Effector memory CD8-positive, alpha-beta T cell (primary cell): ENCODE measurements at places on chromosomes 2 and 18.

DNA sequence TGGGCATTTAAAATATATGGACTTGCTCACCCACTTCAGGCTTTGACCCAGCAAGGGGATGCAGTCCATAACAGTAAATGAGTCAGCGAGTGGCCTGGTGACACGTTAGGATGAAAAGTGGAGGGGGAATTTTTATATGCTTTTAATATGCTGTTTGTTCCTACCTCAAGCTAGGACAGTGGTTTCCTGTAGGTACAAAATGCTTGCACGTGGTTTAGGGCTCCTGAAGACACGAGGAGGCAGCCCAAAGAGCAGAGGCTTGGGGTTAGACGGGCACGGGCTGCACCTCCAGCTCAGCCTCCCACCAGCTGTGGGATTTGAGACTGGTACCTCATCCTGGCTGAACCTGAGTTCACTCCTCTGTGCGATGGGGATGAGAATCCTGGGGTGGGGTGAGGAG lies 306.2 kb upstream of the CXCR4 start:
- no peak for DNase-seq

GRCh38 chr2:16664809-16665747 lies 556 bp downstream of the CYRIA start:
- no peak for DNase-seq

- no peak for DNase-seq
Measured at GRCh38 chr2:145380436-145381017, 860.6 kb upstream of the ZEB2 start.

DNA sequence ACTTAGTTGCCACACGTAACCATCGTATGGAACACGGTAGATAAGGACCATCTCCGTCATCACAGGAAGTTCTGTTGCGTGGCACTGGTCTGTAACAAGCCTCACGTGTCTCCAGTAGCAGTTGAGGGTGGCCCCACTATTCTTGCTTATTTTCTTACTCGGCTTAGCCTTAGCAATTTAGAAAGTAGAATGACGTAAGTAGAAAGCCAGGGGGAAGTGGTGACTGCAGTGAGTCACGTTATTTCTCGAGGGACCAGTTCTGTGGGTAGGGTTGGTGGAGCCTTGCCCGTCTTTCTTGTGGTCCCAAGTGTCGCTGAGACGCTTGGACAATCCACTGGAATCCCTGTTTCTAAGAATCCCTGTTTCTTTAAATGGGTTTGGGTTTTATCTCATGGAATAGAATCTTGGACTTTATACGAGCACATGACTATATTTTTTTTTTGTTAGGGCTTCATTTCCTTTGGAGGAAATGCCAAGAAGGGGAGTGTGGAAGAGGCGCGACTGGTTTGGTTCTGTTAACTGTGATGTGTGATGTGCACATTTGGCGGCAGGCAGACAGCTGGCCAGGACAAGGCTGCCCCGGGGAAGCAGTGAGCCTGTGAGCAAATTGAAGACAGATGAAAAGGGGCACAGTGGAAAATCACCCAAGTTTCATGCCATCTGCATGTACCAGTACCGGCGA lies 96.2 kb downstream of the CABLES1 start:
- DNase-seq, result peak; percentile 69

- no peak for DNase-seq
Measured at GRCh38 chr2:133495226-133495625, 73.0 kb downstream of the NCKAP5 start.

DNA sequence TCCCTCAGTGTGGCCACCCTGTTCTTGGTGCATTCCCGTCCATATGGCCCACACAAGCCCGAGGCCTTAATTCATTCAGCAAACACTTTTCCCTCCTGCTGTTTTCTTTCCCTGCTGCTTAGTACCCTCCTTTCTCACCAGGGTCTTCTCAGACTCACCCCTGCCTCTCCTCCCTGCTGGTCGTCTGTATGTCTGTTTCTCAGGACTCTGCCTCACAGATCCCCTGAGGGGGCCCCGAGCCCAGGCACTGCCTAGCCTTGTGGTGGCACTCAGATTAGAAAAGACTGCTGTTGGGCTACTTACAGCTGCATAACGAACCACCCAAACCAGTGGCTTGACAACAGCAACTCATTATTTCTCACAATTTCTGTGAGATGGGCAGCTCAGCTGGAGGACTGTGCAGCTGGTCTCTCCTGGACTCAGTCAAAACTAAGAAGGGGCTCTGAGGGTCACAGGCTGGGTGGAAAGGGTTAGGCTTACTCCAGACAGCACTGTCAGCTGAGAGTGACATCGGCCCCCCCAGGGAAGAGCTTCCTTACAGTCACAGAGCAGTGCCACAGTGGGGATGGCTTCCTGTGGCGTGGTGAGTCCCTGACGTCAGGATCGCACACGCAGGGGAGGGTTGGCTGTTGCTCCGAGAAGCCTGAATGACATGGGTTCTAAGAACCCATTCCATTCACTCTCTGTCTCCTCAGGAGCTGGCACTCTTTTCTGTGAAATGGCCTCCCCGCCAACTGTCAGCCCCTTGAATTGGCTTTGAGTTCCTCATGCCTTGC lies 139.0 kb downstream of the UXS1 start:
- no peak for DNase-seq

- no peak for DNase-seq
Measured at GRCh38 chr18:69626643-69627242, 226.1 kb downstream of the DOK6 start.

DNA sequence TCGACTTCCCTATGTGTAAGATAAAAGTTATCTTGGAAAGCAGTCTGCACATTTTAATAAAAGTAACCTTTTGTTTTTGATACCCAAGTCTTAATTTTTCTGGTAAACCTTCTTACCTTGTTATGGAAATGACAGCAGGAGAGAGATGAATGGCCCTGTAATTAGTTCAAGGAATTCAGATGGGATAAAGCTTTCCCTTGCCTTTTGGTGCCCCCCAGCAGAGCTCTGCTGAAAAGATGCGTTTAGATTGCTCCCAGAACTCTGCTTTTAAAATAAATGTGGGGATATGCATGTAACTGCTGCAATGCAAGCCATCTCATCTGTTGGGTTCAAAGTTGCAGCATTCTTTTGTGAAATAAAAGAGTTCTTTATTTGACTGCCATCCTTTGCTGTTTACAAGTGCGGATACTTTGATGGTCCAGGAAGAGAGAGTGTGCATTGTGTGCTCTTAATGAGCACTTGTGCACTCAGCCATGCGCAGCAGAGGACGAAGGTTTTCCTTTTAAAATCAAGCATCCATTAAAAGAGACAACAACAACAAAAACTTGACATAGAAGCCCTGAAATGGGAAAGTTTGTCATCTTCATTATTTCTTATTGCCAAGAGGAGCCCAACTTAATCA lies 176.7 kb upstream of the ST6GAL2 start:
- no peak for DNase-seq

GRCh38 chr2:127107622-127107999 lies 657 bp upstream of the BIN1 start:
- DNase-seq, result no peak

- no peak for DNase-seq
Measured at GRCh38 chr2:238162846-238163441, 4.2 kb downstream of the ERFE start.

- DNase-seq, result no peak
Measured at GRCh38 chr2:72330652-72331051, 183.0 kb upstream of the CYP26B1 start.

- DNase-seq, result no peak
Measured at GRCh38 chr2:225559072-225559415, 159.5 kb downstream of the NYAP2 start.

GRCh38 chr18:73696698-73697097 lies 450.9 kb downstream of the FBXO15 start:
- no peak for DNase-seq

DNA sequence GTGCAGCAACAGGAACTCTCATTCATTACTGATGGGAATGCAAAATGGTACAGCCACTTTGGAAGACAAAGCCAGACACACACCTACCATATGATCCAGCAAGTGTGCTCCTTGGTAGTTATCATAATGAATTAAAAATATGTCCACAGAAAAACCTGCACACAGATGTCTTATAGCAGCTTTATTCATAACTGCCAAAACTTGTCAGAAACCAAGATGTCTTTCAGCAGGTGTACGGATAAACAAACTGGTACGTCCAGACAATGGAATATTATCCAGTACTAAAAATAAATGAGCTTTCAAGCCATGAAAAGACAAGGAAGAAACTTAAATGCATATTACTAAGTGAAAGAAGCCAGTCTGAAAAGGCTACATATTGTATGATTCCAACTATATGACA lies 50.4 kb downstream of the CHMP3 start:
- no peak for DNase-seq

DNA sequence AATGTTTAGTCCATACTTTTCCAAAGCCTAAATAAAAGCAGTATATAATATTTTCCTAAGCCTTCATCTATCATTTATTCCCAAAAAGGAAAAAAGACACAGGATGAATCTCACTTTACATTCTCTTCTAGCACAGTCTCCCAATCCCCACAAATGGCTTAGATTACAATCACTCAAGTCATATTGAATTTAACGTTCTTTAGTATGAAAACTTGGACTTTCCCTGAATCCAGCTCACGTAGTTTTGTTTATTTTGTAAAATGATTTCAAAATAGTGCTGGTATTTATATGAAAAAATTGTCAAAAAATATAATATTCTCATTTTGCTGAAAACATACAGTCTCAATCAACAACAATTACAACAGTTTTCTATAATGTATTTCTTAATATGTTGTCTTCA lies 137.7 kb upstream of the CCDC150 start:
- DNase-seq, result no peak

DNA sequence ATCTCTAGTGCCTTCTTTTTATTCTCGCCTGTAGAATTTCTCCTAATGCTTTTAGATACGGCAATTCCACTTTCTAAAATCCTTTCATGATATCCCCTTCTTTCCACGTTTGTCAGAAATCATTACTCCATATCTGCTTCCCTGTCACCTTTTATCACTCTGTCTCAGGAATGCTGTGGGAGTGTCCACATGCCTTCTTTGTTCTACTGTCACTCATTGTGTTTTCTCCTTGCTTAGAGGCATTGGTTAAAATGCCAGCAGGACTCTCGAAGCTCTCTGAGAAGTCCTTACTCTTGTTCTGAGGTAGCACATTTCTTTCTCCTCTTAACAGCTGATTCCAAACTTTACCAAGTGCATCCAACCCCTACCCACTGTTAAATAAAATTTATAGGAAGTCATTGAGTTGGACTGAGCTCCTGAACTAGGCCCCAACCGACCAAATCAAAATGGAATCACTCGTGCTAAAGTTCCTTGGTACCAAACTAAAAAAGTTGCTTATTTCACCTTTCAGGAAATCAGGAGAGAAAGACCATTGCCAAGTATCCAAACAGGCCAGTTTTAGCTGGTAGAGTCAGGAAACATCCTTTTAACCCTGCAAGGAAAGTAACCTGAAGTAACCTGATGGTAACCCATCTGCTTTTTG lies 10.6 kb upstream of the GALNT5 start:
- no peak for DNase-seq

DNA sequence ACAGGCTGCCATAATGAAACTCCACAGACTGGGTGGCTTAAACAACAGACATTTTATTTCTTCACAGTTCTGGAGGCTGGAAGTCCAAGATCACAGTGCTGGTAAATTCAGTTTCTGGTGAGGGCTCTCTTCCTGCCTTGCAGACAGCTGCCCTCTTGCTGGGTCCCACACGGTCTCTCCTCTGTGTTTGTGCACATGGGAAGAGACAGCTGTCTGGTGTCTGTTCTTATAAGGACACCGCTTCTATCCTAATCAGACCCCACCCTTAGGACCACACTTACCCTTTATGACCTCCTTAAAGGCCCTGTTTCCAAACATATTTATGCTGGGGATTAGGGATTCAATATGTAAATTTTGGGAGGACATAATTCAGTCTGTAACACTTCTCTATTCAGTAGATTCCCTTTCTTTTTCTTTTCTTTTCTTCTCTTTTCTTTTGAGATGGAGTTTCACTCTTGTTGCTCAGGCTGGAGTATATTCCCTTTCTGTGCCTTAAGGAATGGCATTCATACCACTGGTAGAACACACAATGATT lies 18.9 kb downstream of the CTIF start:
- no peak for DNase-seq

DNA sequence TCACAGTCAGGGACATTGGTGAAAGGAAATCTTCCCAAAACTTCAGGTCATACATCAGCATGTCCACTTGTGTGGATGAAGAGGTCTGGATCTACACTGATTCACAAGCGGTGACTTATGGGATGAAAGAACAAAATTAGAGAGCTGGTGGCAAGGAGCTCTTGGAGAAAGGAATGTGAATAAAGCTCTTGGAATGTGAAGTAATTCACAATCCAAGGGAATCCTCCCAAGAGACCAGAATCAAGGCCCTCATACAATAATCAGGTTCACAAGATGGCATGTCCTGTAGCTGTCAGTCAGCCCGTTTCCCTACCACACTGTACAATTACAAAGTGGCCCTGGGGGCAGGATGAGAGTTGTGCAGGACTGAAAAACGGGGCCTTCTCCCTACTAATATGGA lies 96.2 kb downstream of the MRPS9 start:
- no peak for DNase-seq

- DNase-seq, result no peak
Measured at GRCh38 chr2:133602538-133602937, 34.3 kb upstream of the NCKAP5 start.

GRCh38 chr18:61954096-61954746 lies 61.4 kb upstream of the RNF152 start:
- no peak for DNase-seq
